Keratinocyte (primary cell): ENCODE measurements at places on chromosomes 16 and 17. TPM values are rescaled to one million over a fixed set of nuclear protein-coding genes. Genes with fewer than 3 reads are reported as not detected.

ARL5C gene
- polyA plus RNA-seq: not detected in 3 replicates

DNA sequence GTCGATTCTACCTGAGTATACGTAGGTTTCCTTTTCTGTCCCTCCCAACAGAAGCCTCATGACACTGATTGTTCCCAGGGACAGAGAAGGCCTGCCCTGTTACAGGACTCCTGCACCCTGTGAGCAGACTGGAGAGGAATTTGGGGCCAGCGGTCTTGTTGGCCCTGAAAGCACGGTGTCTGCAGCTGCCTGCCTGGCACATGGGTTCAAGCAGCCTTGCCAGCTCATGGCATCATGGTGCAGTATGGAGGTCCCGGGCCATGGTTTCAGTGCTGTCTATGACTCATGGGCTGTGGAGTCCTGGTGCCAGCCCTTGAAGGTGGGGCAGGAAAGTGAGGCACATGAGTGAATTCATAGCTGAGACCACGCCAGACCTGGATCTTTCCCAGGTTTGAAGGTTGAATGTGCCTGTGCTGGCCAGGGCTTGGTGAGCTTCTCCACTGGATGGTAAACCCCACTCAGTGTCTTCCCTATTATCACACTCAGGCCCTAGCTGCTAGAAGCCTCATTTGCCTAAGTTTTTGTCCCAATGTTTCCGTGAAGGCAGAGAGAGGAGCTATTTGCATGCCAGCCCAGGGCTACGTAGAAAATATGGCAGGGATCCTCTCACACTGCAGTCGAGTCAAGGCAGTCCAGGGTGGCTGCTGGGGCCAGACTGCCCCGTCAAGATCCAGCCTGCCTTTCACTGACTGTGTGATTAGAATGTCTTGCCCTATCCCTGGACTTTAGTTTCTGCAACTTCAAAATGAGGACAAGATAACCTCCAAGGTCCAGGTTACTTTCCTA, 277.2 kb upstream of the CCL2 start:
- no peaks in the 10 kb centered on the region for H3K27me3 ChIP-seq
- no peak for DNase-seq
- H3K4me3 ChIP-seq: no peak overlapping the region
- no peak overlapping the region for H3K27ac ChIP-seq

GRCh38 chr16:85656351-85657266, 32.1 kb downstream of the GINS2 start:
- H3K27ac ChIP-seq: no peak overlapping the region
- peaks cover 2% of the 10 kb centered on the region for H3K36me3 ChIP-seq
- peaks cover 3% of the 10 kb centered on the region for H3K4me1 ChIP-seq
- no peak for DNase-seq

DNA sequence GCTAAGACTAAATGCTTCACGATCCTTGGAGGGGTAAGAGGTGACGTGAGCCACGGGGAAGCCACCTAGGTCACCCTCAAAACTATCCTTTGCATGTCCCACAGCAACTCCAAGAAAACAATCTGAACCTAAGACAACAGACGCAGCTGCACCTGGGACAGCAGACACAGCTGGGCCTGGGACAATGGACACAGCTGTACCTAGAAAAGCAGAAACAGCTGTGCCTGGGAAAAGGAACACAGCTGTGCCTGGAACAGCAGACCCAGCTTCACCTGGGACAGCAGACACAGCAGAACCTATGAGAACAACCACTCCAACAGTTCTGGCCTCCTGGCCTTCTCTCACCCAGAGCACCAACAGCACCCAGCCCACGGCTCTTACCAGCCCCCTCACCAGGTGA, 11.7 kb upstream of the CD300LD start:
- H3K27ac ChIP-seq: no peak overlapping the region
- DNase-seq: no peak
- H3K4me1 ChIP-seq: peaks cover 26% of the 10 kb centered on the region

DNA sequence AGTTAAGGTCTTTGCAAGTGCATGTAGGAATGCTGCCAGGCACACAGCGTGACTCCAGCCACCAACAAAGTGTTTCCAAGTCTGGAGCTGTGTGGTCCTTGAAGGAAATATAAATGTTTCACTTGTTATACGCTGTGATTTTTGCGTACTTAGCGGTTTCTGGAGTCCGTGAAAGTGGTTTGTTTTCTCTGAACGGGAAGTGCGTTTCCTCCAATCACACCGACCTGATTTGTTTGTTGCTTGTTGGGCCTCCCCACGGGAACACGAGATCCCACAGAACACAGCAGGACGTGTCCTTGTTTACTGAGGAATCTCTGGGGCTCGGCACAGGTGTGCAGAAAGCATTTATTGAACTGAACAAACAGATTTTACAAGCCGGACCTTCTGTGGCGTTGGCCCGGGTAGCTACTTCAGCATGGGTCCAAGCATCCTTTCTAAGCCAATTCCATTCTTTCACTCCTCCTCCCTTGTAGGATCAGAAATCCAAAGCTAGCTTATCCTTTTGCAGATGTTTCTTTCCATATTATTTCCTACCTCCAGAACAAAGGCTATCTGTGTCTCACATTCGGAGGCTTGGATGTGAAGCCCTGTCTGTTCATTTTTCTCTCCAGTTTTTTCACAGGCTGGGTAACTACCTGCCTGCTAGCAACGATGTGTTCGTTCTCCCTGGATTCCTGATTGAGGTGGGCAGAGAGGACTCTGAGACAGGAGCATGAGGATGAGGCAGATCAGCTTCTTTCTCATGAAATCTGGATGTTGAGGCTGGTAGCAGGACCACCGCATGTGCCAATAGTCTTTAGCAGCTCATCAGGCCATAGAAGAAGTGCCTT, 44.6 kb downstream of the ABAT start:
- no peak overlapping the region for H3K4me3 ChIP-seq
- H3K27me3 ChIP-seq: no peaks in the 10 kb centered on the region
- no peaks in the 10 kb centered on the region for H3K36me3 ChIP-seq
- DNase-seq: no peak
- no peaks in the 10 kb centered on the region for H3K4me1 ChIP-seq

DNA sequence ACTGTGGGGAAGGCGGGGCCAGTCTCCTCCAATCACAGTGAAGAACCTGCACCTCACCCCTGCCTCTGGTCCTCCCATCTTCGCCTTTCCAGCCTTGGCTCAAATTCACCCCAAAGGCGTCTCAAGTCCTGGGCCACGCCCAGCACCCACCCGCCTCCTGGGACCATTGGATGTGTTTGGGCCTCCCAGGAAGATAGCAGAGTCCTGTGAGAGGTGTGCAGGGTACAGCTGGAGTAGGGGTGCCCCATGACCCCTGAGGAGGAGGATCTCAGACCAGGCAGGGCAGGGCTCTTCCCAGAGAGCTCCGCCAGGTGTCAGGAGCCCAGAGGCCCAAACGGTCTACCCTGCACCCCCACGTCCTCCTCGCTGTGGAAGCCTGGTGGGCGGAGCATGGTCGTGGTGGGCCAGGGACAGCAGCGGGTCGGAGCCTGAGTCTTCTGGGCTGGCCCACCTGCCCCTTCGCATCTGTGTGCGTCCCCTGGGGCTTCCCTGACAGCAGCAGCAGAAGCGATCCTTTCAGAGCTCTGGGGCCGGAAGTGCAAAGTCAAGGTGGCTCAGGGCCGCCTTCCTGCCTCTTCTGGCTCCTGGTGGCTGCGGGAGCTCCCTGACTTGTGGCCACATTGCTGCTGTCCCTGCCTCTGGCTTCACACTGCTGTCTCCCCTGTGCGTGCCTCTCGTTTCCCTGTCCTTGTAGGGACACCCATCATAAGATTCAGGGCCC, 34.9 kb upstream of the ZNF469 start:
- H3K27ac ChIP-seq: no peak overlapping the region
- no peaks in the 10 kb centered on the region for H3K27me3 ChIP-seq
- no peak overlapping the region for H3K4me3 ChIP-seq
- no peaks in the 10 kb centered on the region for H3K36me3 ChIP-seq
- DNase-seq: no peak

- no peaks in the 10 kb centered on the region for H3K27me3 ChIP-seq
- H3K36me3 ChIP-seq: no peaks in the 10 kb centered on the region
- no peak overlapping the region for H3K27ac ChIP-seq
- no peak overlapping the region for H3K4me3 ChIP-seq
- no peak for DNase-seq
Measured at GRCh38 chr16:9679213-9679767, 502.9 kb downstream of the GRIN2A start.

DNA sequence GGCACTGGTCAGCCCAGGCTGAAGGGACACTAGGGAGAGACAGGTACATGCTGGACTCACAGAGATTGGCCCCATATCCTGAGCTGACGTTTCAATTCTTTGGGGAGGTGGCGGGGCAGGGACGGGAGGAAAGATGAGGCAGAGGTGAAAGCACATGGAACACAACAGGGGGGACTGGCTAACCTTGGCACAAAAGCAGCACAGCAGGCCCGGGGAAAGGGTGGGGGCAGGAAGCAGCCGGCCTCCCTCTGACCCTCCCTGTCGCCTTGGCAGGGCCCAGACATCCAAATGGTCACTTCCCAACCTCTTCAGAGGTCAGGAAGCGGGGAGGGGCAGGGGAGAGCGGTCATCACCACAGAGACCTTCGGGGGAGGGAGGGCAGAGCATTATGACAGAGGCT, 6.6 kb downstream of the VAT1 start:
- no peaks in the 10 kb centered on the region for H3K27me3 ChIP-seq
- no peak overlapping the region for H3K27ac ChIP-seq
- peaks cover 19% of the 10 kb centered on the region for H3K36me3 ChIP-seq
- H3K4me3 ChIP-seq: no peak overlapping the region

GRCh38 chr17:7997186-7997585, 5.2 kb upstream of the GUCY2D start:
- H3K27ac ChIP-seq: no peak overlapping the region
- peaks cover 13% of the 10 kb centered on the region for H3K27me3 ChIP-seq
- H3K4me1 ChIP-seq: peaks cover 11% of the 10 kb centered on the region
- H3K4me3 ChIP-seq: no peak overlapping the region
- no peaks in the 10 kb centered on the region for H3K36me3 ChIP-seq
- DNase-seq: no peak

MYH8 gene
- polyA plus RNA-seq: not detected in 3 replicates

DNA sequence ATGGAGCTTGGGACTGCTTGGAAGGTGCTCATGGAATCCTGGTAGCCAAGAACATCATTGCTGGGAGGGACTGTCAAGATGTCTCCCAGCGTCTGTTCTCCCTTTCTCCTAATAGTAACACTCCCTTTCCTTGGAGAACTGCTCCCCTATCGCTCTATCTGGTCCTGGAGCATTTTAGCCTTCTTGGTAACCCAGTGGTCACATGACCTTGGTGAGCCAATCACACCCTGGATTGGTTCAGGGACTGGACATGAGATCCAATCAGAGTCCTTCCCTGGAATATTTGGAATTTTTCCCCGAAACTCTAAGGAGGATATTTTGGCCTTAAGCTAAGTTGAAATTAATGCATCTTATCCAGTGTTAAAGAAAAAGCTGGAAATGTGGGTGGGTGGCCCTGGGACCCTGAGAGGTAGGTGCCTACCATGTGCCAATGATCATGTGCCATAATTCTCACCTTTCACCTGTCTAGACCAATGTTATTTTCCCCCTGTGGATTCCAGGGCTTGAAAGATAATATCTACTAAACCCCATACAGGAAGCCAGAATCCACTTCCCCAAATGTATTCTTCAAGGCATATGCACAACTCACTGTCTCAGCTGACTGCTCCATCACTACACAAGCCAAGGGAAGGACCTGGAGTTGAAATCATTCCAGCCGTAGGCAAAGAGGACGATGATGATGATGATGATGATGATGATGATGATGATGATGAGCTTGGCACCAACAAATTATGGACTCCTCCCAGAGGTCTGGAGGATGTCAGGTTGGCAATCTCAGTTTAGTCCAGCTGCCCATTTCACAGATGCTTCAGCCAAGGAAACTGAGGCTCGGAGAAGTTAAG, 193.2 kb downstream of the RAB11FIP4 start:
- H3K27ac ChIP-seq: no peak overlapping the region
- DNase-seq: no peak
- H3K36me3 ChIP-seq: no peaks in the 10 kb centered on the region
- peaks cover 22% of the 10 kb centered on the region for H3K4me1 ChIP-seq

GRCh38 chr16:70440009-70440692, 1.3 kb upstream of the ST3GAL2 start:
- H3K27me3 ChIP-seq: no peaks in the 10 kb centered on the region
- no peak for DNase-seq
- no peak overlapping the region for H3K4me3 ChIP-seq
- peaks cover 23% of the 10 kb centered on the region for H3K4me1 ChIP-seq
- H3K27ac ChIP-seq: no peak overlapping the region
